ENCODE measurements at places on chromosomes 7 and 10.

DNA sequence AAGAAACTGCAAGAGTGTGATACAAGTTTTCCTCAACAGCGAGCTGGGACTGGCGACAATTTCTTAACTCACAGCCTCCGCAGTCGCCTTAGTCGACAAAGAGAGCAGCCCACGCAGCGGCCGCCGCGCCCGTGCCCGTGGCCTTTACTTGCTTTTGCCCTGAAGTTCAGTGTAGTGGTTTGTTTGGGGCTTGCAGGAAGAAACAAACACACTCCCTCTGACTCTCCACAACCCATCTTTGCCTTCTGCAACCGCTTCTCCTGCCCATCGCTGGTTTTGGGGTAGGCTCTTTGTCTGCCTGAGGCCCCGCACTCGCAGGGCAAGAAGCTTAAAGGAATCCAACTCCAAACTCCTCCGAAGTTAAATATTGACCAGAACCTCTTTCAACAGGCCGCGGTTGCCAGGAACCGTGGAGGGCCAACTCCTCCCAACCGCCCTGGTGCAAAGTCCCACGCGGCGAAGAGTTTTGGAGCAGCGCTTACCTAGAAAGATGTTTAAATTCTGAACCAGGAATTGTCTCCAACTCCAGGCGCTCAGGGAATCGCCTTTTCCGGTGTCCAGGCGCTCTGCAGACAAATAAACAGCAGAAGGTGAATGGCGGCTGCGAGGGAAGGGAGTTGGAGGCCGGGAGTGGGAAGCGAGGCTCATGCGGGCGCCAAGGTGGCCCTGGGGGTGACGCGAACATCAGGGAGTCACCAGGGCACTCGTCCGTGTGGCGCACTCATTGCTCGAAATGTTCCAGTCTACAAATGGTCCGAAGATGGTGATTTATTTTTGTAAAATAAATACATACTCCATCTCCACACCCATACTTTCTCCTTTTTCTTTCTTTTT, 8.3 kb downstream of the HOXA4 start:
- no peak for DNase-seq

DNA sequence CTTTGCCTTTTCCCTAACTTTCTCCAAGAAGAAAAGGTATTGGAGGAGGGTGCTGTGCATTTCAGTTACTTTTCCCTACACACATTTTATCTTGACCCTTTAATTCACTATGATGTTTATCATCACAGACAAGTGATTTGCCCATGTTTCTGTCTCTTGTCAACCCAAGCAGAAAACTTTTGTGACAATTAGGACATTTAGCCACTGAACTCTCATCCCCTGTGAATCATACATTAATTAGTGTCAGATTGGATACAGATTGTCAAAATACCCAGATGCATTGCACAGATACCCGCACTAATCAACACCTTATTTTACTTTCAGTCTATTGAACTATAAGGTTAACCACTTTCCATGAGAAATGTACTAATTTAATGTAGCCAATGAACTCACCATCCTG, 912.9 kb downstream of the SORCS1 start:
- no peak for DNase-seq

- peak; percentile 60 for DNase-seq
These were observed 17.2 kb upstream of the SLC18A3 start for GRCh38 chr10:49592726-49593563.

GRCh38 chr7:30934732-30935568, 23.3 kb downstream of the AQP1 start:
- no peak for DNase-seq

DNA sequence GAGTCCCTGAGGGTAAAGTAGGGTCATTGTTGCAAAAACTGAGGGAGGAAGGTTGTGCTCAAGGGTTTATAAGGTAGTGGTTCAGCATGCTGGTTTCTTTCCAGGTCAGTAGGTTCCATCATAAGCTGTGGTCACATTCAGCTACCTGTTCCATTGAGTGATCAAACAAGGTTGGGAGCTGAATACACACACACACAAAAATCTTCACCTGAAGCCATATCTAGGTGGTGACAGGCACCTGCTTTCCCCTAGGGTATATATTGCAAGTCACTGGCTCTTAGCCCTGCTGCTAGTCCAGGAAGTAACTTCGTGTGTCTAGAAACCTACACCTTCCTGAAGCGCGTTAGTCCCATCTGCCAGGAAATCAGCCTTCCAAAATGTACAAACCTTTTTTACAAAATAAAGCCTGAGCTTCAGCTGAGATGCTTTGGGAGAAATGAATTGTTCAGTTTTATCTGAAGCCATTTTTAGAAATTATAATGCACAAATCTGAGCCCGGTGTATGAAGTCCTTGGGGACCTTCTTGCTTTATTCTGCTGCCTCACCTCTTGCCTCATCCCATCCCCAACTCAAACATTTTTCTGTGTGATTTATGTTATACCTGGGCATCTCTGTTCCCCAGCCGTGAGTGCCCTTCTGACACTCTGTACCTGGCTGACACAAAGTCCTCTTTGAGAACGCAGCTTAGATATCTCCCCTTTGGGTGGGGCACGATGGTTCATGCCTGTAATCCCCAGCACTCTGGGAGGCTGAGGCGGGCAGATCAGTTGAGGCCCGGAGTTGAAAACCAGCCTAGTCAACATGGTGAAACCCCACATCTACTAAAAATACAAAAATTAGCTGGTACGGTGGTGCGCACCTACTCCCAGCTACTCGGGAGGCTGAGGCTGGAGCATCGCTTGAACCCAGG, 10.6 kb upstream of the LAMTOR4 start:
- no peak for DNase-seq

GRCh38 chr10:22259280-22259679, 41.5 kb upstream of the EBLN1 start:
- DNase-seq, result peak; percentile 17

- DNase-seq, result no peak
These were observed 69.5 kb downstream of the HIBADH start for GRCh38 chr7:27593226-27593625.

DNA sequence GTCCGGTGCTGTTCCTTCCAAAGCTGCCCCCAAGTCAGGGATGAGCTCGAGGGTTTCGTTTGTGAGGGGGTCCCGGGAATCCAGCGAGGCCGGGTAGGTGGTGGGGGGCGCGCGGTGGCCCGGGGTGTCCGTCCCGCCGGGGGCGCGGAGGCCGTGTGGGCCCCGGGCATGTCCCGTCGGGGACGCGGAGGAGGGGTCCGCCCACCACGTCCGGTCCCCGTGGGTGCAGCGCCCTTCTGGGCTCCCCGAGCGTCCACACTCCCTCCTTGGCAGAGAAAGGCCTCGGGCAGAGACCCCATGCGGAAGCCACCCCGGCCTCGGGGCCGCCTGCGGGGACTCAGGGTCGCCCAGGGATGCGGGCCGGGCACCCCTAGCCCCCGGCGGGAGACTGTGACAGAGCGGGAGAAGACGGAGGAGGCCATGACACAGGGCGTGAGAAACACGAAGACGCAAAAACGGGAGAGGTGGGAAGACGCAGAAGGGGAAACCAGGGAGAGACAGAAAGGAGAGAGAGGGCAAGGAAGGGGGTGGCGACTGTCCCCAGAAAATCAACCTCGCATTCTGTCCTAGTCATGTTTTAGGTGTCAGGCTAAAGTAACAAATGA, 640 bp upstream of the ZNF425 start:
- peak; percentile 59 for DNase-seq

- DNase-seq, result no peak
These were observed 212.6 kb downstream of the ADRA2A start for GRCh38 chr10:111289461-111289860.

DNA sequence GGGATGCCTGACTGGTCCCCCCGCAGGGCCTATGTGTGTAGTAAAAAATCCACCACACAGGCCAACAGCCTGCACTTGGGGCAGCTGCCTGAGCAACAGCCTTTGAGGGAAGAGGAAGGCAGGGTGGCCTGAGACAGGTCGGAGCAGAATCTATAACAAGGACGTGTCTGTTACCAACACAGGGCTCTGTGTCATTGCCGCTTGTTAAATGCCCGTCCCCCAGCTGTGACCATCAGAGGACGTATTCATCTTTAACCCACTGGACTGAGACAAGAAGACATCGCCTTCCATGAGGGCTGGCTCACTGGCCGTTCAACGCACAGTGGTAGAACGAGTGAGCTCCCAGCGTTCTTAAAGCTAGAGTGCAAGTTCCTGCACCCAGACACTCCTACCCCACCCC, 7.8 kb downstream of the PDIA4 start:
- DNase-seq, result no peak

- DNase-seq, result no peak
These were observed 74.0 kb downstream of the WDR37 start for GRCh38 chr10:1130226-1130625.

- DNase-seq, result peak; percentile 73
These were observed 10.9 kb upstream of the RSU1 start for GRCh38 chr10:16828114-16828568.

DNA sequence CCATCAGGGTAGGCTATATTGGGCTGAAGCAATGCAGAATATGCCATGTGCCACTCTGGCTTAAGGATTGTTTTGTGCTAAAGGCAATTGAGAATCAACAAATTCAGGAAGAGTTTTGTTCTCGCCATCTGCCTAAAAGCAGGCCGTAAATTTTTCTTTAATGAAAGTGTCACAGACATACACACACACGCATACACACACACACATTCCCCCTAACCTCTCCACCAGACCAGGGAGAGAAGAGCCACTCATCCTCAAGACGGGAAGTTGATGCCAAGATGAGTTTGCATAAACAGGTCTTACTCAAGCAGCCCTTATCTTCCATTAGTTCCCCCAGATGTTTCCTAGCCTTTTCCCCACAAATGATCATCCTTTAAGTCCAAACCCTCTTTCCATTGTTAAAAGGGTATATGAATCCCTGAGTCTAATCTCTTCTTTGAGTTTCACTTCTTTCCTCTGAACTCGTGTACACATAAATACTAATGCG, 59.6 kb upstream of the TRIM24 start:
- no peak for DNase-seq

GRCh38 chr7:24894429-24895221, 85.4 kb downstream of the OSBPL3 start:
- no peak for DNase-seq

DNA sequence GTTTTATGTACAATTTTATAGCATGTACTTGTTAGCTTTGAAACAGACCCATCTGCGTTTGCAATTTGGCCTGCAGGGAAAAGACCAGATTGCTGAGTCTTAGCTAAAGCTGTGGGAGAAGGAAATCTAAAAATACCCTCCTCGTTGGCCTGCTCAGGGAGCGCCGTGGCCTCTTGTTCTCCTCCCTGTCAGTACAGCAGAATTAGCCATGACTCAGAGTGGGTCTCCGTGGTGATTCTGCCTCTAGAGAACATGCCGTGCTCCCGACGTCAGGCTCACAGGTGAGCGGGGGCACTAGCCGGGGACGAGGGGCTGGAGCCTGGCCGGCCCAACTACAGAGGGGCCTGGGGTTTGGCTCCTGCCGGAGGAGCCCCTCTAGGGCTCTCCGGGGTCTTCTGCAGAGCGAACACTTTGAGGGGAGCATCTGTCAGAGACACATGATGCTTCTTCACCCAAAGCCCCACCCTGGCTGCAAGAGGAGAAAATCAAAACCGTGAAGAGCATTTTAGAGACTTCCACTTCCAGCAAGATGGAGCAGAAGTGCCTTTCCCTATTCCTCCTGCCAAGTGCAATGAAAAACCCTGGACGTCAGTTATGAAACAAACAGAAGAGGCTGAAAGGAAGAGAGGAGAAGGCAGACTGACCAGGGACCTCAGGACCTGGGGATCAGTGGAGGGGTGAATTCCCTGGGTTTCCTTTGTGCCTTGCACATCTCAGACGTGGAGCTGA, 98.9 kb downstream of the LHPP start:
- DNase-seq, result no peak

- DNase-seq, result no peak
These were observed 74.8 kb downstream of the VWA2 start for GRCh38 chr10:114313866-114314265.

DNA sequence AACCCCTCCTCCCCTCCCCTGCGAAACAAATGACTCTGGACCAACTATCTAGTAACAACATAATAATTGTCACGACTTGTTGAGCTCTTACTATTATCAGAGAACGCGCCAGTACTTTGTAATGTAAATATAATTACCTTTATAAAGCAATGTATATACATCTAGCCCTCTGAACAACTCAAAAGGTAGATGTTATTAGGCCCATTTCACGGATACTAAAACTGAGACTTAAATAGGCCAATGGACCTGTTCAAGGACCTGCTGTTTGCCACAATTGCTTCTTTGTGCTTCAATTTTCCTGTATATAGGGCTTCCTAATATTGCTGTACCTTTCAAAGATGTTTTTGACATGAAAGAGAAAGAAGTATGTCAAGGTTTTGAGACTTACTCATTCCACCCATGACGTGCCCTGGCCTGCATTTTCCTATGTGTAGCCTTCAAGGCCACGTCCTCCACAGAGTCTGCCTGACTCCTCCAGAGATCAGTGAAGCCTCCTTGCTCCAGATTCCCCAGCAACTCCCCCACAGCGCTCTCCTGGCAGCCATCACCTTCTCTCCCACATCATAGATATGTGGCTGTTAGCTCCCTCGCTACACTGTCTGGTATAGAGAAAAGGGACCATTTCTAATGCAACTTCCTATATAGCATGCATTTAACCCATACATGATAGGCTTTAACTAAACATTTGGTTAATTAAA, 156.6 kb downstream of the SKIDA1 start:
- no peak for DNase-seq

DNA sequence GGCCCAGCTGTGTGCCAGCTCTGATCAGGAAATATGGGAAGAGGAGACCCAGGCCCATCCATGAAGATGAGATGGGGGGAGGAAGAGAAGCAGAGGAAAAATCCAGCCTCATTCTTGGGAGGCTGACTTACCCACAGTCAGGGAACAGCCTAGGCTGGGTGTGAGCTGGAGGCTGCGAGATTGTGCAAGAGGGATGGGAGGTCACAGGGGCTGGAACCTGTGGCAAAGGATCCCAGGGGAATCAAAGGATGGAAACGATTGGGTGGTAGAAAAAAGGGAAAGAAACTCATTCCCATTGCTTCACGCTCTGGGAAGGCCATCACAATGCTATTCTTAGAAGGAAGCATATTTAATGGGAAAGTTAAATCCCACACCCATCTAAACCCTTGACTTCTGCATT, 26.7 kb upstream of the CRHR2 start:
- no peak for DNase-seq

DNA sequence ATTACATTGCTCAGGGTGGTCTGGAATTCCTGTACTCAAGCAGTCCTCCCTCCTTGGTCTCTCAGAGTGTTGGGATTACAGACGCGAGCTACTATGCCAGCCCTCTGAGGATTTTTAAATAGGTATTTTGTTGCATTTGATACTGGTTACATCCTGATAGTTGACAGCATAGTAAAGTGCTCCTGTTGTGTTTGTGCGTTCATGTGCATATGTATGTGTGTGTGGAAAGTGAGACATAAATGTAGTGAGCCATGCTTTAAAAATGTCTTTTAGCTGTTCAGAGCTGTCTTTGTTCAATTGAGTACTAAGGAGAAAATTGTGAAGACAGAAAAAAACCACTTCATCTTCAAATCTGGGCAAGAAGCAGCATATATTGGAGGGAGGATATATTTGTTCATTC, 27.8 kb downstream of the ZNRF2 start:
- no peak for DNase-seq

Data from stimulated activated CD4-positive, alpha-beta T cell treated with anti-CD3 and anti-CD28 coated beads, Interleukin-4, amount 100 ng/mL, for 24 hours (primary cell).